GM04504 (cell line): ENCODE measurements at places on chromosomes 3 and 15.

- no peak for DNase-seq
Observed at GRCh38 chr3:191859531-191859930, 398.6 kb downstream of the PYDC2 start.

DNA sequence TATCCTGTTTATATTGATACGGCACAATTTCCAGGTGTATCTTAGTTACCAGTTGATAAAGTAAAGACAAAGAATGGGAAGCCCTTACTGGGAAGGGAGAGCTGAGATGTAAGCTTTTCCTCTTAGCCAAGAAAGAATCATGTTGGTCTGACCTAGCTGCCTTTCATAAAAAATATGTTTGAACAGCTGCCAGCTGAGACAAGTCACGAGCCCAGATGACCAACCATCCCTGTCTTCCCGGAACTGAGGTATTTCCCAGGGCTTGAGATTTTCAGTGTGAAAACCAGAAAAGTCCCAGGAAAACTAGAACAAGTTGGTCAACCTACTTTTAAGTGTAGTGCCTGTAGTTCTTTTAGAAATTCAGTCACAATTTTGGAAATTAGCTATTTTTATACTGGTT, 3.6 kb upstream of the MYH15 start:
- DNase-seq, result no peak

DNA sequence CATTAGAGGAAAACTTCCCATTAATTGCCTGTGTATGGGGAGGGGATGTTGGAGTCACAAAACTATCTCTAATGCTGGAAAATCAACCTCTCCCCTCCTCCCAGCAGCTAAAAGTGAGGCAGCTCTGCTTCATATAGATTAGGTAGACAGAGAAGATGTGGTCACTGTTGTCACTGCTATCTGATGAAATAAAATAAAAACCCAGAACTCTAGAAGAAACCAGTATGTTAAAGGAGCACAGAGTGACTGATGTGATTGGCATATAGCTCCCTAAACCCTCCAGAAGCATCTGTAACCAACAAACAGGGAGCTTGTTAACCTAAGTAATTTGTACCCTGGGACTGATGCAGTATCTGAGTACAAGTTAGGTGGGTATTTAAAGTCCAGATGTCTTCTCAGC, 211.9 kb upstream of the TRIM42 start:
- no peak for DNase-seq

DNA sequence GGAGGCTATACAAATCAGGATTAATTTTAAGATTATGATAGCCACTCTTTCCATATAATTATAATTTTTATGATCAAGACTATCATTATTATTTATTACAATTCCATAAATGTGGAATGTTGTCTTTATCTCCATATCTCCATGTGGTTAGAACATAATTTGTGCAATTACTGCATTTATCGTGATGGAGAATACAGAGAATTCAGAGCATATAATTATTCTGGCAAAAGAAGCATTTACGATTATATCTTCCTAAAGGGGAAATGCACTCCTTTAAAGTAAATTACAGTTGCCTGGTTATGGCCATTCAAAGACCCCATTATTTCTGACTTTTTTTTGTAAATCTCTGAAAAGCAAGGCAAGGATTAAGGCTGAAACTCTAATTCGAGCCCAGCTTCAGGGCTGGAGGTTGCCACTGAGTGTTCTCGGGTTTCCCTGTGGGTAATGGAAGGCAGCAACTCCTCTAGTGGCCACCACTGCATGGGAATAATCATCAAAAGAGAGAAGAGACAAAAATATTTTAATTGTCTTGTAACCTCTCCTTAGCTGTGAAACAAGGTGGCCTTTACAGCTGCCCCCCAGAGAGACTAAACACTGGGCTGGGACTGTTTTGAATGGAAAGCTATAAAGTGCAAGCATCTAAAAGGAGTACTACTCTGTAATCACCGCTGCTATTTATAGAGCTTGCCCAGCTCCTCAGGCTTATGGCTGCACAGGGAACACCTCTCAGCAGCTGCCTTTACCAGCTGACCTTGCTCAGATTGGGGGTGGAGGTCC, 59.8 kb upstream of the PRTG start:
- DNase-seq, result no peak

- DNase-seq, result no peak
Observed at GRCh38 chr3:77041811-77042210, 1.9 kb downstream of the ROBO2 start.

DNA sequence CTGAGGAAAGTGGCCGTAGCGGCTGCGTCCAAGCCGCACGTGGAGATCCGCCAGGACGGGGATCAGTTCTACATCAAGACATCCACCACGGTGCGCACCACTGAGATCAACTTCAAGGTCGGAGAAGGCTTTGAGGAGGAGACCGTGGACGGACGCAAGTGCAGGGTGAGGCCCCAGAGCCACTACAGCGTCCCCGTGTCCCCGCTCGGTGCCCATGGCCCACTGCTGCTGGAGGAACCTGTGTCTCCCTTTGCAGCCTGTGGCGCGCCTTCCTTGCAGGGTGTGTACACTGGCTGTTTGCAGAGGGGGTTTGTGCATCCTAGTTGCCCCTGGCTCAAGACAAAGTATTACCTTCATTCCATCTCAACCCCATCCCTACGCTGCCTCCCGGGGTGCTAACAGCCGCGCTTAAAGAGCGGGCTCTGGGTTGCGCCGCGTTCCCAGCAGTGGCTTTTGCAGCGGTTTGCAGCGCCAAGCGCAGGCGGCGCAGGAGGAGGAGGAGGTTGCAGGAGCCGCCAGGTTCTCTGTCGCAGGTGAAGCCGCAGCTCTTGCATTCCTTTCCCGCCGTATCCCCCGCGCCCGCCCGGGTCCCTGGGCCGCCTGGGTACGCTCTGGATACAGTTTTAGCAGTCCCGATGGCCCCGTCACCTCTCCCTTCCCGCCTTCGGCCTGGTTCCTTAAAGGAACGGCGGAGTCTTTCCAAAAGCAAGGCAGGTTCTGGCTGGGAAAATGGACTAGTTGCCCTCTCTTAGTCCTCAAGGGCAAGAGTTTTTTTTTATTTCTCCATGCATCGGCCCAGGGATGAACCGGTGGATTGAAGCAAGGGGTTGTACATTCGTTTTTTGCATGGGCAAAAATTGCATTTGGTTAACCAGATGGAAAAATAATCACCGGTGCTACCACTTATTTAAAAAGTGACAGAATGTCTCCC, 1.2 kb downstream of the CRABP1 start:
- no peak for DNase-seq

- DNase-seq, result no peak
Observed at GRCh38 chr3:48215876-48216275, 7.4 kb upstream of the CAMP start.

- no peak for DNase-seq
Observed at GRCh38 chr3:94179059-94179458, 116.2 kb downstream of the NSUN3 start.

DNA sequence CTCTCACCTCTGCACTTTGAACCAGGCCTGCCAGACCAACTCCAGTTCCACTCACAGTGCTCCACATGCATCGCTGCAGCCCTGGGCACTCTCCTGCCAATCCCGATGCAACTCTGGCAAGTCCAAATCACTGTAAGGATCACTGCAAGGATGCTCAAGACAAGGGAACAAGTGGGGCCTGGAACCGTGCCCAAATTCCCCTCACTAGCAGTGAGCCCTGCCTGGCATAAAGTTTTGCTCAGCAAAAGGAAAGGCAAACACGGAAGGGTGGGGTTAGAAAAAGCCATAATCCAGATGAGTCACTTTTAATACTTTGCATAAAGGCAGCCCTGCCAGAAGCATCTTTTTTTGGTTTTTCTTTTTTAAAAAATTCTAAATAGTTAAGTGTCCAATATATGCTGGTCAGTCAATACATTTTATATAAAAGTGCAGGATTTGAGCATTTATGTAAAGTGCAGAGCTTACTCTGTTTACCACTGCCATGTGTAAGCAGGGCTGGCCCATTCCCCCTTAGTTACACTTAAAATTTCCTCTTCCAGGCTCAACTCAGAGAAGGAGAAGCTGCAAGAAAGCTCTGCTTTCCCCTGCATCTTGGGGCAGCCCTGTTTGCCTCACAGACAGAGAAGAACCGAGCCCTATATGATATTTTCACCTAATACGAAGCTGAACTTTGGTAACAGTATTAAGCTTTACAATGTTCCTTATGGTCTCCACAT, 102.2 kb downstream of the CD47 start:
- DNase-seq, result no peak

DNA sequence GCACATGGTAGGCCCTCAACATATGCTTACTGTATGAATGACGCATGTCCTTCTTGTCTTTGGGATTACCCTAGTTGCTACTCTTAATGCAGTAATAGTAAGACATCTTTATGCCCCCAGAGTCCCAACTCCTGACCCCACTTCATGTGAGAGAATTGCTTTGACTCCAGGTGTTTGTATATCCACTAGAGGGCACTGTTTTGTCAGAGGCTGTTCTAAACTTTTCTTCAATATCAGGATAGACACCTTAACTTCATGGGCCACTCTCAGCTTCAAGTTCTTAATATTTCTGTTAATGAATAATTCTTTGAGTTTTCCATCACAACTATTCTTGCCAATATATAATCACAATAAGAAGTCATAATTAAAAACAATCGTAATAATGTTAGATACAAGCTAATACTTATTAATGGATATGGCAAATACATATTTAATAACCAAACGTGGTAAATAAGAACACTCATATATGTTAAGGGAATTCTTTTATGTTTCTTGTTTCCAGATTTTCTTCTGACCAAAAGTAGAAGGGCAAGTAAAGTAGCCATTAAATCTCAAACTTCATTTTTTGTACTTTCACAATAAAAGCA, 337.2 kb upstream of the DNAJC19 start:
- DNase-seq, result no peak

- no peak for DNase-seq
Observed at GRCh38 chr3:65855370-65856100, 183.2 kb downstream of the MAGI1 start.

DNA sequence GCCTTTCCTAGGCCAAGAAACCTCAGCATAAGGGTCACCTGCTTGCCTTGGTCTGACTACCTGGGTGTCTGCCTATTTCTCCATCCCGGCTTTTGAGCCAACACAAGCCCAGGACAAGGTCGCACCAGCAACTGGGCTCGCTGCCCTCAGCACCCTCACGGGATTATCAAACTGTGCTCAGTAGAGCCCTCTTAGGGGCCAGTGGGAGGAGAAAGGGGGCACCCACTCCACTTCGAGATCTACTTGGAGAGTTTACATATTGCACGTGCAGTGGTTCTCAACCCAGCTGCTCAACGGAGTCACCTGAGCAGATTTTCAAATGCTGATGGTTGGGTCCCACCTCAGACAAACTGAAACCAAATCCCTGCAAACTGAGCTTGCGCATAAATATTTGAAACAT, 31.1 kb downstream of the TSPAN3 start:
- no peak for DNase-seq

- no peak for DNase-seq
Observed at GRCh38 chr3:147736226-147736625, 327.1 kb downstream of the ZIC1 start.

DNA sequence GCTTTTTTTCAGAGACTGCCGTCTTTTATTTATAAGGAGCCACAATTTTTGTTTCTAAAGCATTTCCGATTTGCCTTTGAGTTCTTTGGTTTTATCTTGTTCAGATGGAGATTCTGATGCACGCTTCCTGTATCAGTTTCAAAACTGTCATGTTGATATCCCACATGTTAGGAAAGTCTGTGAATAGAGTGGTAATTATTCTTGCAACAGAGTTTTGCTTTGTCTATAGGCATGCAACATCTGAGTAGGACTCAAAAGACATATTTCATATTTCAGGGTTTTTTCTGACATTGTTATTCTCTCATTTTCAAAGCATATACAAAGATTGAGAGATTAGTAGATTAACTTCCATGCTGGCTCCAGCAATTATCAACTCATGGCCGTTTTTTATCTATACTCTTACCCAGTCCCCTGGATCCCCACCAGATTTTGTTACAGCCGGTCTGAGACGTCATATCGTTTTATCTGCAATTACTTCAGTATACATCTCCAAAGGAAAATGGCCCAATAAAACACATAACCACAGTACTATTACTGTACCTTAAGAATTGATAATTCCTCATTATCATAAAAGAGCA, 22.4 kb downstream of the PAQR5 start:
- DNase-seq, result no peak

DNA sequence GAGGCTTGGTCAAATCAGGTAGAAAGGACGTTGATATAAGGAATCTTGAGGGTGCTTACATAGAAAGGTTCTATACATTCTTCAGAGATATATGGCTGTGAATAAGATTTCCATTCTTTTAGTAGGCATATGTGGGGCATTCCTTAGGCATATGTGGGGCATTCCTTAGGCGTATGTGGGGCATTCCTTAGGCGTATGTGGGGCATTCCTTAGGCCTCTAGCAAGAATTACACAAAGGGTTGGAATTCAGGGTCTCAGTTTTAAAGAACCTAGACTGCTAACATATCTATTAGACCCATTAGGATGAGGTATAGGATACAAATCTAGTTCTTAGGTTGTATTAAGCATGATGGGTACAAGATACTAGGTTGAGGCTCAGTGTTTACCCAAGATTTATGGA, 607.8 kb downstream of the SI start:
- DNase-seq, result no peak

DNA sequence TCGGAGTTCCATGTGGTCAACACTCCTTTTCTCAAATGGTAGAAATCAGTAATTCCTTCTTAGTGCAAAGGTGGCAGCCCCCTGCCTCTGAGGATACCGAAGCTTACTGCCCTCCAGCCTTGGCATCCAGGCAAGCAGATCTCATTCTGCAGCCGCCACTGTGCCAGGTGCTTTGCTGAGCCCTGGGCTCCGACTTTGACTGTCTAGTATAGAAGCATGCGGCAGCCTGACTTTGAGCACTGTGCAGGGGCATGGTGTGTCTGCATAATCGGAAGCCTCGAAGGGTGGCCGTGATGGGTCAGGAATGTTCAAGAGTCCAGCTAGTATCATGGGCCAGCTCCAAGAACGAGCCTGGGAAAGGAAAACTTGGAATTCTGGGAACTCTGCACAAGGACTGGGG, 39.7 kb downstream of the ABTB1 start:
- no peak for DNase-seq

DNA sequence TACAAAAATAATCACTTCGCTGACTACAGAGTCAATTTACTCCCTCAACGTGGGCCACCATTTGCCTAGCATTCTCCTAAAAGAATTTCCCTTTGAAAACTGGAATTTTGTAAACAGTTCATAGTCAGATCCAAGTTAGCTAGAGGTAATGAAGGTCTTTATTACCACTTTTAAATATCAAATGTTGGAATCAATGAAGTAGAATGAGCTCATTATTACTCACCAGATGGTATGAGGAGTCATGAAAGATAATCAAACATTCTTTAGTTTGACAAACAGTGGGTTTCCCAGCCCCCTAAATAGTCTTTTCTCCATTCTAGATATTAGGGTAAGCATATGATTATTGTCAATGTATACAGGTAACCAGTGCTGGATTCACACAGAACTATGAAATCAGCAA, 455.7 kb upstream of the THBS1 start:
- no peak for DNase-seq
